Stimulated activated CD4-positive, alpha-beta T cell treated with anti-CD3 and anti-CD28 coated beads, Interleukin-1b, Interleukin-23, amount 100 ng/mL, for 48 hours (primary cell): ENCODE measurements at places on chromosomes 13 and 19.

- DNase-seq = peak; percentile 49
These were observed at the start of gene PLIN5 for GRCh38 chr19:4534836-4535658. Gene PLIN5, minus strand, starts transcription at chr19:4535224. Its CDS starts 1,150 bp downstream, at chr19:4534074.

DNA sequence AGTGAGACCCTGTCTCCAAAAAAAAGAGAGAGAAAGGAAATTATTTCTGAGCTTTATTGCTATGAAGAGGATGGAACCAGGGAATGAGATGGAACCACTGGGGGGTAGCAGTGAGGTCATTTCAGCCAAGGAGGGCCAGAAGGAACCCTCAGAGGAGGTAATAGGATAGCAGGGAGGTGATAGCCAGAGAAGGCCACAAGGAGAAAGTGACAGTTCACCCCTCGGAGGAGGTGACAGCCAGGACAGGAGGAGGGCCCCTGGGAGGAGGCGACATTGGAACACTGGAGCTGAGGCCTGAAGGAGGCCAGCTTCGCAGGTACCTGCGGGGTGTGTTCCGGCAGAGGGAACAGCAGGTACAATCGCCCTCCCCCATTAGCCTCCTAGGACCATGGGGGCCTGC, 675 bp upstream of the PGPEP1 start:
- no peak for DNase-seq

GRCh38 chr19:7722231-7722651, 9.7 kb downstream of the CLEC4G start:
- no peak for DNase-seq

GRCh38 chr13:24929196-24929595, 165.2 kb downstream of the RNF17 start:
- DNase-seq = no peak

GRCh38 chr19:7637374-7638256, 705 bp downstream of the STXBP2 start:
- no peak for DNase-seq

- no peak for DNase-seq
These were observed 400.2 kb downstream of the SLITRK5 start for GRCh38 chr13:88071371-88071770.

DNA sequence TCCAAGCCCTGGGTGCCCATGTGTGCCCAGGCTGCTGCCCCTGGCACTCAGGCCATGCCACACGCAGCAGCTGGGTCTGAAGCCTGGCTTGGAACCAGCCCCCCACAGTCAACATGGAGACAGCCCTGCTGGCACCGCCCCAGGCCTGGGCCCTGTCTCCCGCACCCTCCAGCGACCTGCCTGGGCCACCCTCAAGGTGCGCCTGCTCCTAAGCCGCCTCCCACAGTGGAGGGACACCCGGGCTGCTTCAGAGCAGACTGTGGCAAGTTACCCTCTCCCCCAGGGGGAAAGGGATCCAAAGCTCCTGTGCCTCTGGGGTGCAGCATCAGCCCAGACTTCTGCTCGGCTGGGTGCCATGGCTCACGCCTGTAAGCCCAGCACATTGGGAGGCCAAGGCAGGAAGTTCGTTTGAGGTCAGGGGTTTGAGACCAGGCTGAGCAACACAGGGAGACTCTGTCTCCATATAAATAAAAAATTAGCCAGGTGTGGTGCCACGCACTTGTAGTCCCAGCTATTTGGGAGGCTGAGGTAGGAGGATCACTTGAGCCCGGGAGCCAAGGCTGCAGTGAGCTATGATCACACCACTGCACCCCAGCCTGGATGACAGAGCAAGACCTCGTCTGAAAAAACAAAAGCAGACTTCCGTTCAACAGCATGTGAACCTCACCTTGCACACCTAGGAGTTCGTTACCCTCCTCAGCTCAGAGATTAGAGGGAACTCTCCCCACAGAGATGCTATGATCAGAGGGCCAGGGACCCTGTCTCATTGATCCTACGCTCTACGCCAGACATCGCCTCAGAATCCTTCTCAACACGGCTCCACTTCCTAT, 15.6 kb downstream of the ELL start:
- no peak for DNase-seq

DNA sequence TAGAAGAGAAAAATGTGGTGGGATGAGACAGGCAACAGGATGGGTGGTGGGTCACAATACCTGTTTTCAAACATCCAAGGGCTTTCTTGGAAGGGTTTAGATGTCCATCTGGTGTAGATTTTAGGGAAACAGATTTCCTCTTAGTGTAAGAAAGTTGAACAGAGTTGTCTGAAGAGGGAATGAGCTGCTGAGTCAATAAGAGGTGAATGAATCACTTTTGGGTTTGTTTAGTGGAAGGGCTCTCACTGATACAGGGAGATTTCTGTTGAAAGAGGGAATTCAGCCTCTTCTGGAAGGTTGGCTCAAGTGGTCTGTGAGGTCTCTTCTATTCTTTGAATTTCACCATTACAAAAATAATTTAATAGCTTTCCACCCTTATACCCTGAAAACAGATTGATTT, 54.6 kb downstream of the LACC1 start:
- DNase-seq = no peak

DNA sequence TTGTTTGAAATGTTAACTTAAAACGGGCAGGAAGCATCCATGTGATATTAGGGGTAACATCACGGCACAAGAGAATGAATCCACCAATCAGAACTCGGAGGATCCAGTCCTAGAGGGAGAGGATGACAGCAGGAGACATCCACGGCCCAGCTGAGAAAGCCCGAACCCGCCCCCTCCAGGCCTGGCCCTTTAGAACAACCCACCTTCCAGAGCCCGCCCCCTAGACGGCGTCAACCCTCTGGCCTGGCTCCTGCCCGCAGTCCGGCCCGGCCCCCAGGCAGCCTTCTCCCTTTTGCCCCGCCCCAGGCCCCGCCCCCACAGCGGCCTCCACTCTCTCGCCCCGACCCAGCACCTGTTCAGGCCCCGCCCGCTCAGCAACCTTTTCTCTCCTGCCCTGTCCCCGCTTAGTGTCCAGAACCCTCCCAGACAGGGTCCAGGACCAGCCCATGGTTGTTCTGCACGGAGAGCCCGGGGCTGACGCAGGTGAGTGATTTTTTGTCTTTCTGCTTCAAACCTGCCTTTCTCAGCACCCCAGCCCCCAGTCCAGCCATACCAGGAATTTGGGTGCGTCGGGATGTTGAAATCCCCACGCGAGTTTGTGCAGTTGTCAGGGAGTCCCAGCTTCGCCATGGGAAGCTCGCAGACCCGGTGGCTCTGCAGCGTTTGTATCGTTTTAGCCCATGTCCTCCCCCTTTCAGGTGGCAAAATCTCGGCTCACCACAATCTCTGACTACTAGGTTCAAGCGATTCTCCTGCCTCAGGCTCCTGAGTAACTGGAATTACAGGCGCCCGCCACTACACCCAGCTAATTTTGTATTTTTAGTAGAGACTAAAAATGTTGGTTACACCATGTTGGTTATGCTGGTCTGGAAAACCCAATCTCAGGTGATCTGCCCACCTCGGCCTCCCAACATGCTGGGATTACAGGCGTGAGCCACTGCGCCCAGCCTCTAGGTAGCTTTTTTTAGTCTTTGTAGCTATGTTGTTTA, 16.1 kb downstream of the ZNF816 start:
- no peak for DNase-seq

DNA sequence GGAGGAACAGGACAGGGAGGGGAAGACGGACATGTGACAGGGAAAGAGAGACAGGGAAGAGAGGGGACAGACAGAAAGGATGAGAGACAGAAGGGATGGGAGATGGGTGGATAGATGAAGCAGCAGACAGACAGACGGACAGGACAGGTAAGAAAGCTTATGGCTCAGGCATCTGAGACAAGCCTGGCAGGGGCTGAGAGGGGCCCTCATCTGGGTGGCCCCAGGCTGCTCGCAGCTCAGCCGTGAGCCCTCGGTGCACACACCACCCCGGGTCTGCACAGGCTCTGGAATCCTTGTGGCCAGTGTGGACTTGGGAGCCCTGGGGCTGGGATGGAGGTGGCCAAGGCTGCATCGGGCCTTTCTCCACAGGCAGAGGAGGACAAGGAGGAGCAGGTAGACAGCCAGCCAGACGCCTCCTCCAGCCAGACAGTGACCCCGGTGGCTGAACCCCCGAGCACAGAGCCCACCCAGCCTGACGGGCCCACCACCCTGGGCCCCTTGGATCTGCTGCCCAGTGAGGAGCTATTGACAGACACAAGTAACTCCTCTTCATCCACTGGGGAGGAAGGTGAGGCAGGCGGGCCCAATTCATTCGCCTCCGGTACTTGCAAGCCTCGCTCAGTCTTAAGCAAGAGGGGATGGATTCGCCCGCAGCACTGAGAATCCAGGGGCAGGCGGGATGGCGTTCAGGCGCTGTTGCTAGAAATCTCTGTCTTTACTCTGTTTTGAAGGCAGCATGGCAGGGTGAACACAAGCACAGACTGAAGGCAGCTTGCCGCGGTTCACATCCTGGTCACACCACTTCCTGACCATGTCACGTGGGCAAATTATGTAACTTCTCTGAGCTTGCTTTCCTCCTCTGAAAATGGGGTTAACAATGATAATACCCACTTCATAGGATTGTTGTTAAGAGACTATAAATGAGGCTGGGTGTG, 14.0 kb downstream of the GRAMD1A start:
- no peak for DNase-seq

DNA sequence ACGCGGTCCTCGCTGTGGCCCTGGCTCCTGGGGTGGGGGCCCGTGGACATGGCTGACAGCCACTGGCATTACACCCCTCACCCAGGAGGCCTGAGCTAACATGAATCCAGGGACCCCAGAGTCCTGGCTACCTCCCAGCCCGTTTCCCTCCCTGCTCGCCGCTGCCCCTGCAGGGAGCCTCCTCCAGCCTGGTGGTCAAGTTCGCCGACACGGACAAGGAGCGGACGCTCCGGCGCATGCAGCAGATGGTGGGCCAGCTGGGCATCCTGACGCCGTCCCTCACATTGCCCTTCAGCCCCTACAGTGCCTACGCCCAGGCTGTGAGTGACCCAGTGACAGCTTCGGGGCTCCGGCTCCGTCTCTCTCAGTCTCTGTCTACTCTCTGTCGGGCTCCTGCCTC, 56.6 kb downstream of the CELF5 start:
- no peak for DNase-seq

DNA sequence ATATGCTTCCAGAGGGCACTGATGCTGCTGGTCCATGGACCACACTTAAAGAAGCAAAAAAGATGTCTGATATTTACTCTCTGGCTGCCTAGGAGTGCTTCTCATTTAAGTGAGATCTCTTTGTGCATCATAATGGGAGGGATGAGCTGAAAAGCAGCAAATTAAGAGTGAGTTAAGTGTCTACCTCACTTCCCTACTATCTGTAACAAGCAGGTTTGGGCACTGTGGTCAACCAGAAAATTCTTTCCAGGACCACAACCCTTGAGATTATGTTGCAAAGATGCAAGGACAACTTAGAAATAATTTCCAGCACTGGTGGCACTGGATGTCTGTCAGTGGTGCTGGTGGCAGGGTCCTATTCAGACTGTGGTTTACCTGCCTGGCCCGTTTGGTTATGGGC, 52.1 kb upstream of the USPL1 start:
- no peak for DNase-seq

DNA sequence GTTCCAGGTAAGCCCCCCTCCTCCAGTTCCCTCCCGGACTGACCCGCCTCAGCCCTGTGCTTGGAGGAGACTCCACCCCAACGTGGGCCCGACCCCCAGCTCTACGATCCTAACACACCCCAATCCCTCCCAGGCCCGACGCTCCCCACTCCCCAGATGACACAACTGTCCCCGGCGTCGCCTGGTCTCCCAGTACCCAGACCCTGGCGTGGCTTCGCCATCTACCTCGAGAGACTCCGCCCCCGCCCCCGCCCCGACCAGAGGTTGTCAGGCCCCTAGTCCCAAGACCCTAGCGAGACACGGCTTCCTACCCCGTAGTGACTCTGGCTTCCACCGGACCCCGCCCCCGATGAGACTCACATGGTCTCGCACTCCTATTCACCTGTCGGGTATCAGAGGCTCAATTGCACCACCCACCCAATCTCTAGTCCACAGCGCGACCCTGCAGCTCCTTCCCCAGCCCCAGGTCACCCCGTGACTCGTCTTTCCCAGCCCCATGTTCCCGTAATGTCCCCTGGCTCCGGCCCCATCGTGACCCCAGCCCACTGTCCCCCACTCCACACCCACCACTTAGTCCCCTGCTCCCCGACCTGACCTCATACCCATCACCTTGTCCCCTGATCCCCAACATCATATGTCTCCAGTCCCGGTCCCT, 2.9 kb downstream of the CD37 start:
- DNase-seq = no peak

- no peak for DNase-seq
These were observed 1.3 kb downstream of the TRIP10 start for GRCh38 chr19:6740589-6741343.

GRCh38 chr19:52492201-52492993, 35.1 kb upstream of the ZNF808 start:
- DNase-seq = no peak

- DNase-seq = no peak
These were observed 276.1 kb downstream of the NALCN start for GRCh38 chr13:101140087-101140770.

GRCh38 chr13:95659500-95659899, 15.0 kb upstream of the DZIP1 start:
- no peak for DNase-seq

GRCh38 chr19:58394821-58395219, 636 bp upstream of the RNF225 start:
- DNase-seq = no peak

DNA sequence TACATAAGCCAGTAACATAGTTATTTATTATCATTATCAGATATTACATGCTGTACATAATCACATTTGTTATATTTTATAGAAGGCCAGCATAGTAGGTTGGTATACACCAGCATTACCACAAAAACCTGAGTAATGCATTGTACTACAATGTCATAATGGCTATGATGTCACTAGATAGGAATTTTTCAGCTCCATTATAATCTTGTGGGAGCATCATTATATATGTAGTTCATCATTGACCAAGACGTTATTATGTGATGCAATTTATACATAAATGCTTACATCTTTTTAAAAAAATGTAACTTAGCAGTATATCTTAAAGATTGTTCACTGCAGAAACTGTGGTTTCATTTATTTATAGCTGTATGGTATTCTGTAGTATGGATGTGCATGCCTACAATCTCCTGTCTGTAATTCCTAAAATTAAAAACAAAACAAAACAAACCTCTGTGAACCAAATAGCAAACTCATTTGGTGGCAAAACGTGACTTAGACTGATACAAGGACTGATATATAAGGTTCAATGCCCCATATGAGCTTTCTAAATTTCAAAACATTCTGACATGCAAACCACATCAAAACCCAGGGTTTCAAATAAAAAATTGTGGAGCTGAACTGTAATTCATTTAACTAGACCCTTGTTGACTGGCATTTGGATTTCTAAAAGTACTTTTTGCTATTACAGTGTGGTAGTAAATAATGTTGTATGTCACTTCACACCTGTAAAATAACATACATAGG, 250.9 kb downstream of the DLEU7 start:
- DNase-seq = no peak

DNA sequence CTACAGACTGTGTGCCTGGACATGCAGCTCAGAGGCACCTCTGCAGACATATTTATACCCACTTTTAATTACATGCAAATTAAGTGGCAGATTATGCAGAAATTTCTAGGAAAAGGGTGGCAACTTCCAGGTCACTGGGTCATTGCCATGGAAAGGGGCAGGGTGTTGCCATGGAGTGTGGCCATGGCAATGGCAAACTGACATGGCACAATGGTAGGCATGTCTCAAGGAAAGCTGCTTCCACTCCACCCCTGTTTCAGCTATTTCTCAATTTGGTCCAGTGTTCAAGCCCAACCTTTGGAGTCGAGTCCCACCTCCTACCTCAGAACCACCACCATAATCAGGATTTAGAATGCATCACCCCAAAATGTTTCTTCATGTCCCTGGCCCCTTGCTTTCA, 170.7 kb upstream of the TSHZ3 start:
- DNase-seq = no peak

GRCh38 chr19:30064348-30064699, 122.3 kb downstream of the URI1 start:
- no peak for DNase-seq
